Daoy (cell line): ENCODE measurements at places on chromosomes 12 and 14. TPM values are rescaled to one million over a fixed set of nuclear protein-coding genes. Genes with fewer than 3 reads are reported as not detected.

The RAD9B gene
- total RNA-seq: 0.40 and 1.1 TPM in 2 replicates

The ENTPD5 gene
- 11.4 and 11.8 TPM in 2 replicates for total RNA-seq

The MYH7 gene
- not detected in 2 replicates for total RNA-seq

The SMCO2 gene
- not detected in 2 replicates for total RNA-seq

The INHBE gene
- total RNA-seq: 0.80 and 1.6 TPM in 2 replicates

The OR10G3 gene
- not detected in 2 replicates for total RNA-seq

The SLCO1B1 gene
- total RNA-seq: not detected in 2 replicates

The GDF3 gene
- total RNA-seq: not detected in 2 replicates

The TCP11L2 gene
- 2.3 and 2.5 TPM in 2 replicates for total RNA-seq

The KCNH5 gene
- 1.1 and 3.7 TPM in 2 replicates for total RNA-seq

The PLA2G1B gene
- total RNA-seq: not detected in 2 replicates

- no peak for DNase-seq
These were observed 273.4 kb downstream of the FOXN3 start for GRCh38 chr14:89143595-89143994.

GRCh38 chr14:90809530-90810312 lies 6.5 kb downstream of the TTC7B start:
- no peak for DNase-seq

- DNase-seq: no peak
These were observed 5.1 kb upstream of the PAPOLA start for GRCh38 chr14:96497087-96497486.

- no peak for DNase-seq
These were observed 11.2 kb upstream of the HOXC13 start for GRCh38 chr12:53927220-53928029.

- DNase-seq: no peak
These were observed 1.2 kb downstream of the SOX5 start for GRCh38 chr12:23948291-23948690.

GRCh38 chr14:89603938-89604480 lies 187.0 kb upstream of the FOXN3 start:
- no peak for DNase-seq

DNA sequence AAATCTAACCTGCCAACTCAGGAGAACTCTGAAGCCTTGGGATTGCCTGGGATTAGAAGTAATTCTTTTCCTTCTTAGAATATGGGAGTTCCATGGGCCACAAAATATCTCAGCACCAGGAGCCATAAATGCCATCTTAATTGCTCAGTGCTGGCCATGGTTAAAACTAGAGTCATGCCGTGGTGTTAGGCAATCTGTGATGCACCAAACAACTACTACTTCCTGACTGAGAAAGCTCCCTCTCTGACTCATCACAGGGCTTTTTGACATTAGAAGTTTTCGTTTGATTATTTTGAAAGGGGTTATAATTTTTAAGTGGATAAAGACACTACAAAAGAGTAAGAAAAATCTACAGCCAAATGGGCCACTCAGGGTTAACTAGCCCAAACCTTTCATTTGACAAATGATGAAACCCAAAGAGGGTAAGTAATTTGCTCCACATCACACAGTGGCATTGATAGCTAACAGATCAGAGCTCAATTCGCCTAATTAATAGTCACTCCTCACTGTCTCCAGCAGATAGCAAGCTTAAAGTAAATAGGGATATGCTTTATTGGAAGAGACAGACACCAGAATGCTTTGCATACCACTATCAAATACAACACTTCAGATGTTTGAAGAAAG lies 377.3 kb downstream of the EMP1 start:
- peak; percentile 64 for DNase-seq

- DNase-seq: peak; percentile 96
These were observed at the start of gene MIPOL1 for GRCh38 chr14:37197421-37198272. Gene MIPOL1, plus strand, starts transcription at chr14:37197937. Its CDS starts 49,952 bp downstream, at chr14:37247889.

DNA sequence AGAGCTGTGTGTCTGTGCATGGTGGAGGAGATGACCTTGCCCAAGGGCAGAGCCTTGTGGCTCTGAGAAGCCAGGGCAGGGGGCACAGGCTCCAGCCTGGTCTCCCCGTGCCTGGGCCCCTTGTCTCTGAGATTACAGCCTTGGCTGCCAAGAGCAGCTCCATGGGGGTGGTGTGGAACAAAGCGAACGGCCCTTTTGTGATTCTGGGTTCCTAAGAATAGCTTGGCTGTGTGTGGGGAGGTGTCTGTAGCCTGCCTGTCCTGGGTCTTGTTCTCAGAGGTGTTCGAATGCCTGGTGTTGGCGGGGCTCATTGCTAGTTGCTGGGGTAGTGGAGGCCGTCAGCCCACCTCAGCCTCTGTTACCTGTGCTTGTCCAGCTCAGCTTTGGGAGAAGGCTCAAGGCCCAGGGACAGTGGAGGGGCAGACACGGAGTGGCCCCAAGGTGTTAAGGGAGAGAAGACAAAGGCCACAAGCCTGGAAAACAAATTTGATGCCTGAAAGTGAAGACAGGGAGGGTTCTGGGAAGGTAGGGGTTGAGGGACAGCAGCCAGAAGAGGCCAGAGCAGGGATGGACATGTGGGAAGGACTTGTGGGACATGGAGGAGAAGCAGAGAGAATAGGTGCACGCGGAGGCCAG lies 7.4 kb upstream of the MYH7 start:
- DNase-seq: no peak

DNA sequence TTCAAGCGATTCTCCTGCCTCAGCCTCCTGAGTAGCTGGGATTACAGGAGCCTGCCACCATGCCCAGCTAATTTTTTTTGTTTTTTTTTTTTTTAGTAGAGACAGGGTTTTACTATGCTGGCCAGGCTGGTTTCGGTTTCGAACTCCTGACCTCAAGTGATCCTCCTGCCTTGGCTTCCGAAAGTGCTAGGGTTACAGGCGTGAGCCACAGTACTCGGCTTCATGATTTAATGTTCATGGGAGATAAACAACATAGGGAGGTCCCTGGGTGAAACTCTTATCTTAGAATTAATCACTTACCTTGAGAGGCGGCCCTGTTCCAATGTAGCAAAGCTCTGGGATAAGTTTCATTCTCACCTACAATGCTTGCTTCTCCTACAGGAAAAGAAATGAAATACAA lies 48.3 kb downstream of the SEL1L start:
- no peak for DNase-seq

- no peak for DNase-seq
These were observed 58.4 kb upstream of the DIO3 start for GRCh38 chr14:101502761-101503392.

- DNase-seq: no peak
These were observed 377.7 kb downstream of the NUAK1 start for GRCh38 chr12:105761075-105761474.

GRCh38 chr12:6058481-6059161 lies 65.8 kb downstream of the VWF start:
- DNase-seq: no peak
